ENCODE measurements at places on chromosomes 7 and 10.

GRCh38 chr7:46791188-46791587 is 790.7 kb downstream of the TNS3 start:
- no peak for DNase-seq

DNA sequence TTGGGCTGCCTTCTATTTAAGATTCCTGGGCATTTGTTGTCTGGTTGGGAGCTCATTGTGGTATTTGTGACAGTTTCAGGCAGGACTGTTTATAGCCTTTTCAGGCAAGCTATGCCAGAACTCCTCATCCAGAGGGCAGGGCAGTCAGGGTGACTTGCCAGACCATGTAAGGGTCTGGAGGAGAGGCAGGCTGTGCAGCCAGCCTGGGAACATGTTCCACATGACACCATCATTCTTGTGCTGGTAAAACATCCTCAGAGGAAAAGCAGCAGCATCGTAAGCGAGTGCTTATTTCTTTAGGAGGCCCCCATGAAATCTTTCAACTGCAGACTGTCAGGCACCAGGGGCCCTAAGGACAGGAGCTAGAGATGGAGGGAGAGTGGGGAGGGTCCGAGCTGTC is 44.0 kb upstream of the SORBS1 start:
- no peak for DNase-seq

DNA sequence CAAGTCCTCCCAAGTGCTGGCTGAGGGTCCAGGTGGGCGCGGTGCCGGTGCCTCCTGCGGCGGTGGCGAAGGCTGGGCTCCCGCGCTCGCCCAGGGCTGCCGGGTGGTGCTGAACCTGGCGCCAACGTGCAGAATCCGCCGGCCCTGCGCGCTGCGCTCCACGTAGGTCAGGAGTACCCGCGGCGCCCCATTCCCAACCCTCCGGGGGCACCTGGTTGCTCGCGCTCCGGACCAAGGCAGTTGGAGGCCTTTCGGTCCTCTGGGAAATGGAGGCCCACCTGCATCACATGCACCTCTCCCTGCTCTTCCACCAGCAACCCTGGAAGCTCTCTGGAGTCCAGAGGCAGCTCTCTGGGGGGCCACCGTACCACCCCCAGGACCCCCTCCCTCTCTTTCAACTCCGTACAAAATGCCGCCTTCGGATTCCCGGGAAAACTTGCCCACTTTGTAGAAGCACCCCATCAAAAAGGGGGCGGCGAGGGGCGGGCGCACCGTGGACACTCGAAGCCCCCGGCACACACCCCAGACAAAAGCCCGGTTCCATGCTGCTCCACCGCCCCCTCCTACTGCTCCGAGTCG is 745 bp downstream of the SLC16A9 start:
- peak; percentile 51 for DNase-seq

GRCh38 chr7:136588216-136588615 is 280.2 kb upstream of the CHRM2 start:
- DNase-seq, result no peak

GRCh38 chr7:37434529-37434928 is 14.1 kb downstream of the ELMO1 start:
- DNase-seq, result no peak

DNA sequence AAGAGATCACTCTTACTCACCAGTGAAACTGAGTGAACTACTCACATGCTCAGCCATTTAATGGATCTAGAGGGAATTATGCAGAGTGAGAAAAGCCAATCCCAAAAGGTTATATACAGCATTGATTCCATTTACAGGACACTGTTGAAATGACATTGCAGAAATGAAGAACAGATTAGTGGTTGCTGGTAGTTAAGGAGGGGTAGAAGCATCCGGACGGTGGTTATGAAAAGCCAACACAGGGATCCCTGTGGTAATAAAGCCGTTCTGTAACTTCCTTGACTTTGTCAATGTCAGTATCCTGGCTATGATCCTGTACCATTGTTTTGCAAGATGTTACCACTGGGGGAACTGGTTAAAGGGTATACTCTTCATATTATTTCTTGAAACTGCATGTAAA is 253.4 kb downstream of the USP6NL start:
- no peak for DNase-seq

- DNase-seq, result no peak
These were observed 17.9 kb downstream of the PLPP4 start for GRCh38 chr10:120474956-120475355.

DNA sequence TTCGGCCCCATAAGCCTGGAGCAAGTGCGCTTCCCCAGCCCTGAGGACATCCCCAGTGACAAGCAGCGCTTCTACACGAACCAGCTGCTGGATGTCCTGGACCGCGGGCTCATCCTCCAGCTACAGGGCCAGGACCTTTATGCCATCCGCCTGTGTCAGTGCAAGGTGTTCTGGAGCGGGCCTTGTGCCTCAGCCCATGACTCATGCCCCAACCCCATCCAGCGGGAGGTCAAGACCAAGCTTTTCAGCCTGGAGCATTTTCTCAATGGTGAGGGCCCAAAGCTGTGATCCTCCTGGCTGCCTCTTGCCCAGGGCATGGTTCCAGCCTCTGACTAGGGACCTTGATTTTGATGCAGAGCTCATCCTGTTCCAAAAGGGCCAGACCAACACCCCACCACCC is 10.1 kb downstream of the IRF5 start:
- DNase-seq, result no peak

GRCh38 chr10:3173171-3173878 is 743 bp upstream of the PITRM1 start:
- DNase-seq, result peak; percentile 100

- DNase-seq, result no peak
These were observed 56.9 kb upstream of the TNS3 start for GRCh38 chr7:47638679-47639315.

GRCh38 chr10:987620-987869 is 689 bp upstream of the GTPBP4 start:
- no peak for DNase-seq

GRCh38 chr7:94284104-94284503 is 110.6 kb upstream of the COL1A2 start:
- no peak for DNase-seq

DNA sequence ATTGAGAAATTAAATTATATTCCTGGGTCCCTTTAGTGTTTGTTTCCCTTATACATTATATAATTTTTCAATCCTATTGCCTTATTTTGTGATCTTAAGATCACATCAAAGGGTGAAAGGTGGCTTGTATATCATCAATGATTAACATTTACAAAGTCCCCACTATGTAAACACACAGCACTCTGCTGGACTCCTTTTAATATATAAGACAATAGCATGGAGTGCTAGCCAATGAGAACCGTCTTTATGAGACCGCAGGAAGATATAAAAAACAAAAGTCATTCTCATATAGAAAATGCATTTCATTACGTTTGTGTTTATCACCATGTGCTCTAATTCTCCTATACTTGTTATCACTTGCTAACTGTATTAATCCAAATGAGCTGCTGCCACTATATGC is 108.5 kb downstream of the HOXA1 start:
- DNase-seq, result no peak

GRCh38 chr7:105364684-105365083 is 24.0 kb downstream of the SRPK2 start:
- DNase-seq, result no peak

DNA sequence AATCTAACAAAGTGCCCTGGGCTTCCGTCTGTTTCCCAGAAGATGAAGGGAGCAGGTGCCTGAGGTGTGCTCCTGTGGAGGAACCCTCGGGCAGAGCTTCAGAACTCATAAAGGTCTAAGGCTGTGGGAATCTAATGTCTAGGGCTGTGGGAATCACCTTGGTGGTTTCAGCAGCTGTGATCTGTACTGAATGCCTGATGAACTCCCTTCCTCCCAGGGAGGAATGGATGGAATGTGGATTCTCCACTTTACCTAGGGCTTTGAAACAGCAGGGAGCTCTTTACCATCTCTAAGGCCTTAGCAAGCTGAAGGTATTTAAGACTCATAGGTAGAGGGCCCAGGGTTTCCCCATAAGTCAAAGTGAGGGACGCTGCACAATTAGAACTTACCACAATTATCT is 36.0 kb upstream of the SEMA3E start:
- DNase-seq, result peak; percentile 62

GRCh38 chr7:79286181-79286580 is 167.3 kb downstream of the MAGI2 start:
- no peak for DNase-seq

- DNase-seq, result no peak
These were observed 20.1 kb upstream of the FAM170B start for GRCh38 chr10:49153971-49154370.

- DNase-seq, result no peak
These were observed 15.2 kb downstream of the SRI start for GRCh38 chr7:88204525-88205110.

GRCh38 chr10:34254596-34254995 is 560.5 kb downstream of the PARD3 start:
- DNase-seq, result no peak
